Prostate gland (tissue), 2 donors: ENCODE measurements at places on chromosomes 7 and 10. TPM values are rescaled to one million over a fixed set of nuclear protein-coding genes. Genes with fewer than 3 reads are reported as not detected.

The LRRC4 gene
- total RNA-seq, result 0.23 TPM

The TDRD1 gene
- total RNA-seq, result 16.0 TPM

The ELFN1 gene
- 3.0 TPM for total RNA-seq

The CYP2C9 gene
- total RNA-seq, result not detected

The FXYD4 gene
- not detected for total RNA-seq

The PILRA gene
- 11.9 TPM for total RNA-seq

The NKX1-2 gene
- 0.14 TPM for total RNA-seq
